ENCODE measurements at places on chromosomes 6 and 20.

- DNase-seq, result no peak
Measured at GRCh38 chr6:159118924-159119323, 50.3 kb upstream of the FNDC1 start.

GRCh38 chr6:106247733-106248132 is 77.8 kb downstream of the ATG5 start:
- no peak for DNase-seq

DNA sequence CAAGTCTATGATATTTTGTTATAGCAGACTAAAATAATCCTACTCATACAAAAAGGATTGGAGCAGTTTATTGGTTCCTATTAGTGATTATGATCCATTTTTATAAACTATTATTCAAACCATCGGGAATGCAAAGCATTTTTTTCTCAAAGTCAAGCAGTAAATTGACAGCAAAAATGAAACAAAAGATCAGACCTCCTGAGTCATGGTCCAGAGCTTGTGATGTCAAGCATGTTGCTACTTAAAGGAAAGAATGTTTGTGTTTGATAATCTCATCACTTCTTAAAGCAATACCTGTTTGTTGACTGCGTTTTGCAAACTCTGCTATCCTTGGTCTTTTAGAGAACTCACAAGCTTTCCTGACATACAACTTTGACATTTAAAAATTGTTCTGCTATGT is 204.4 kb downstream of the SAMD5 start:
- DNase-seq, result no peak

- no peak for DNase-seq
Measured at GRCh38 chr6:149580880-149581279, 14.7 kb downstream of the GINM1 start.

DNA sequence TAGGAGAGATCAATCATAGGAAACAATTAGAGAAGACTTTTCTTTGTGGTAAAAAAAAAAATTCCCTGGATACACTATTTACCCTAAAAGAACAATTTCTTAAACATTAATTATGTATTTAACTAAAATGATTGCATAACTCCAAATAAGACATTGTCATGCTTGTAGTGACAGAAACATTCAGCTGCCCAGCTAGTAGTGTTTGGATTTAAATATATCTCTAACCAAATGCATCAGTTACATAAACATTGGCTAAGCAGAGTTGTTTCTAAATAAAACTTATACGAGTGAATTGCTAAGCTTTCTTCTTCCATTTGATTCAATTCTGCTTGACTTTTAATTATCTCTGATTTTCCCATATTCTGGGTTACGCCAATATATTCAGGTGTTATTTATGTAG is 23.7 kb downstream of the MLIP start:
- no peak for DNase-seq

DNA sequence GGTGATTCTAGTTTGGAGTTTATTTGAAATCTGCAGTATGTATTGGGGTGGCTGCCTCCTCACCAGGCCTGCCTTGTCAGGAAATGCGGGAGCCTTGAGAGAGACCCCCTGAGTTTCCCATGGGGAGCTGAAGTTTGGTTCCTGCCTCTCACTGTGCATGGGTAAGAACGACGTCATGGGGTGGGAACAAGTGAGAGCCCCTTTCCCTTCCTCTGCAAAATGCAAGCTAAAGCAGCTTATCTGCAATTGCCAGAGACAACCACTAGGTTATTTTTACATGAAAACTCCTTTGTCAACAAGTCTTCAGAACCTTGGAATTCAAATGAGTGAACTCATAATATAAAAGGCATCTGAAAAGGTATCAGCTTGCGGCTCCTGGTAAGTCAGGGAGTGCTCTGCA is 58.4 kb downstream of the TMEM170B start:
- DNase-seq, result no peak

DNA sequence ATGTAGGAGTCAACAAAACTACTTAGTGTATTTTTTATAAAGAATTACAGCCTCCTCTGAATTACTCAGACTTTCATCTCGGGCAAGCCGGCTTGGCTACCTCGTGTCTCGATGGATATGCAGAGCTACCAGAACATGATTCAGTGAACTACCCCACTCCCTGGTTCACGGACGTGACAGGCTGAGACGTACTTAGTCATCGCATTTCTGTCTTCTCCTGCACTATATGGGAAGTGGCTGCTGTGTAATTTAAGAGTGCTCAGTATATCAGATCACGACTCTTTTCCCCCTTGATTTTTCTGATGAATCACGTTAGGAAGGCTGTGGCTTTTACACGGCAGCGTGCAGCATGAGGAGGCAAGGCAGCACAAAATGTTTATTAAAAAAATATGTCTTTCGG is 302.7 kb upstream of the ZFP64 start:
- DNase-seq, result peak; percentile 7

GRCh38 chr6:167838207-167838748 is 11.6 kb downstream of the AFDN start:
- no peak for DNase-seq

DNA sequence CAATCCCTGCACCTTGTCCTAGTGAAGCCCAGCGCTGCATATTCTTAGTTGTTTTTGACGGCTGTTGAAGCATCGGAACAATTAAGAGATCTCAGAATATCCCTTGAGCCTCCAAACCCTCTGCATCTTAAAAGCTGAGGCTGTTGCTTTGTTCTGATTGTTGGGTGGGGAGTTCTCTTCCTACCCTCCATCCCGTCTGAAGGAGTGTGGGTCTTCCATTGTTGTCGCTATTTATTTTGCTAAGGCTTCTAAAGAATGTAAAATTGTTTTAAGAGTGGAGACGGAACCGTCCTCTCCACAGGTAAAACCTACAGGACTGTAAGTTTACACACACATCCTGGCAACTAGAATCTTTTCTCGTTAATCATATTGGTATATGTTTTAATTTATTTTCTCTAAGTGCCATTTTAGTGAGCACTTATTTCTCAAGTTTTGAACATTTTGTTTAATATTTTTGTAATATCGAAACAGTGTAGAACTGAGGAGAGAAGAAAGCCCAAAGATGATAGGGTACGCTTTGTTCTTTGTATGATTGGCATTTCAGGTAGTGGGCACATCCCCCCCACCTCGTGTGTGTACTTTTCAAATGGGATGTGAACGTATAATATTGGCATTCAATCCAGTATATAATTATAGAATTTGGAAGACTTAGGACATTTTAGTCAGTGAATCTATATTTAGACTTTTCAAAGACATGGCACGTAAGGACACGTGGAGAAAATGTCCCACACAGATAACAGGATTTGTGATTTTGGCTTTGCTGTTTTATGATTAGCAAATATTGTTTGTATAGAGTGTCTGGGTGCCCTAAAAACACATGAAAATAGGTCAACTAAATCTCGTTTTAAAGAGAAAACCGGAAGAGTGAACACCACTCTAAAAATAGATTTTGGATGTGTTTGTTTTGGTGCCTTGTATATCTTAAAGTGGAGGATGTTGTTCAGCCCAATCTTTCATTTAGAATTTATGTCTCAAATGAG is 1.3 kb downstream of the RNF146 start:
- DNase-seq, result no peak

GRCh38 chr6:98894810-98895209 is 52.9 kb downstream of the FBXL4 start:
- DNase-seq, result no peak

DNA sequence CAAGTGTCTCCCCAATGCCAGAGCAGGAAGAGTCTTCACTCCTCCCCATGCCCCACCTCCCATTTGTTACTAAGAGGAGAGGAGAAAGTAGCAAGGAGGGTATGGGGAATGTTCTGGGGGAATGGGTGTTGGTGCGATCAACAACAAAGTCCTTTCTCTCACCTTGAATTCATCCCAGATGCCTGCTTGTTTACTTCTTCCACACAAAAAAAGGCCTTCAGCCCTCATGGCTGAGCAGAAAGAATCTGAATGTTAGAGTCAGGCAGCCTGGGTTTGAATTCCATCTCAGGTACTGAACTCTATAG is 9.9 kb downstream of the MOG start:
- DNase-seq, result no peak

Measured in stimulated activated CD8-positive, alpha-beta memory T cell treated with anti-CD3 and anti-CD28 coated beads, Interleukin-7, amount 100 ng/mL, for 1 hour (primary cell).